Left ventricle myocardium superior (tissue), 1 donor: ENCODE measurements at places on chromosomes 4 and X.

GRCh38 chr4:42048394-42048793 is 58.1 kb downstream of the SLC30A9 start:
- no peak for DNase-seq

DNA sequence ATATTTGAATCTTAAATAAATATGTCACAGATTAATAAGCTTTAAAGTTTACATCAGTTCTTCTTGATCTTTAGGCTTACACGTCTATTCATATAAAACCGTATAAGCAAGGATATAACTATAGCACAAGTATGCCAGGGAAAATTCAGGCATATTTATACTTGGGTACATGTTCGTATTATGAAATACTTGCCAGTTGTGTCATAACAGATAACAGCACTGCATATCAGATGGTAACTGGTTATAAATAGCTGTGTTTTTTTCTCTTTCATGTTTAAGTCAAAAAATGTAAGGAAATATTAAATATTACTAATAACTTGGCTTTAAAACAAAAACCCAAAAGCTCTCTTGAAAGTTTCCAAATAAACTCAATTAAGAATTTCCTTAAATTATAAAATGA is 17.5 kb downstream of the BRWD3 start:
- no peak for DNase-seq

DNA sequence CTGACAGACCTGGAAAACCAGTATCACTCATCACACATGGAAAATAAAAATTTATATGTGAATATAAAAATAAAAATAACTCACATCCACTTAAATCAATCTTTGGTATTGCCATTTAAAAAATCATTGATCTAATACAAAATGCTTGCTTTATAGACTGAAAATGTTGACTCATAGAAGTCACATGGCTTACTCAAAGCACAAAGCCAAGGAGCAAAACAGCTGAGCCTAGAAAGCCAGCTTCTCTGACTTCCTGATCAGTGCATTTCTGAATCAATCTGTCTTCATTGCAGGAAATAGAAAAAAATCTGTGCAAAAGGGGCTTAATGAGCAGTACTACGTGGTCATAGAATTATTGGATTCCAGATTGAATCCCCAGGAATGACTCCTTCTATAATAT is 176.9 kb upstream of the HS3ST1 start:
- no peak for DNase-seq

DNA sequence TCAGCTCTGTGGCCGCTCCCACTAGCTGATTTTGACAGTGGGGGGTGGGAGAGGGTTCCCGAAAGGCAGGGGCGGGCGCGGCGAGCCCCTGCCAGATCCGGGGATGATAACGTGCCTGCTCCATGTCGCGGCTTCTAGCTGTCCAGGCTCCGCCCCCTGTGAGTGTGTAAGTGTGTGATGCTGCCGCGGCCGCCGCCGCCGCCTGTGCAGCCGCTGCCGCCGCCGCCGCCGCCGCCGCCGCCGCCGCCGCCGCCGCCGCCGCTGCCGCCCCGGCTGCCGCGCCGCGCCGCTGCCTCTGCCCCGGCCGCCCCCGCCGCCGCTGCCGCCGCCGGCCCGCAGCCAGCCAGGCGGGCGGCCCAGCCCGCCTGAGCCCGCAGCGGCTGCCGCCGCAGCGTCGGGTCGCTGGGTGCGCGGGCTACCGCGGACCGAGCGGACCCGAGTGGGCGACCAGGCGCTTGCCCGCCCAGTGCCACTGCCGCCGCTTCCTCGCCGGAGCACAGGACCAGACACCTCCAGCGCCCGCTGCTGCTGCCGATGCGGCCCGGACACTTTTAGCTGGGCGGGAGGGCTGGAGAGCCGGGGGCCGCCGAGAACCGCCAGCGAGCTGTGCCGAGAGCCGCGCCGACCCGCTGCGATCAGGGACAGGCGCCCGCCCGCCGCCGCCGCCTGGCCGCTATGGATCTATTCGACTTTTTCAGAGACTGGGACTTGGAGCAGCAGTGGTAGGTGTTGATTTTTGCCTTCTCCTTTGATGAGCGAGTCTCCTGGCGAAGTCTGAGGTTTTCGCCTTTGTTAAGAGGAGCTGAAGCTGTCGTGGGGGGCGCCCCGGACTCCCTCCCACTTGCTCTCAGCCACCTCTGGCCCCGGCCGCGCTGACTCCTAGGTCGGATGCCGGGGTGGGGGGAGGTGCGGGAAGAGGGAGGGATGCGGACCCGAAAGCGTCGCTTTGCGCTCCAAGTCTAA is at the start of gene AFF2:
AFF2 (plus strand) TSS at position 195 of the 963 bp plus-strand sequence; CDS start at position 676, 481 bp downstream.
- peak; percentile 44 for DNase-seq

- DNase-seq, result no peak
Observed at GRCh38 chrX:40165861-40166260, 68.1 kb upstream of the BCOR start.

GRCh38 chr4:117893207-117893606 is 141.1 kb upstream of the NDST3 start:
- no peak for DNase-seq

GRCh38 chrX:56661193-56661592 is 67.8 kb upstream of the NBDY start:
- no peak for DNase-seq

DNA sequence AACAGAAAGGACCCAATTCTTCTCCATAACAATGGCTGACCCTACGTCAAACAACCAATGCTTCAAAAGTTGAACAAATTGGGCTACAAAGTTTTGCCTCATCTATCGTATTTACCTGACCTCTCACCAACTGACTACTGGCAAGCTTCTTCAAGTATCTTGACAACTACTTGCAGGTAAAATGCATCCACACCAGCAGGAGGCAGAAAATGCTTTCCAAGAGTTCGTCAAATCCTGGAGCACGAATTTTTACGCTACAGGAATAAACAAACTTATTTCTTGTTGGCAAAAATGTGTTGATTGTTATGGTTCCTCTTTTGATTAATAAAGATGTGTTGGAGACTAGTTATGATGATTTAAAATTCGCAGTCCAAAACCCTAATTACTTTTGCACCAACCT is 6.7 kb upstream of the GAB1 start:
- DNase-seq, result no peak

- DNase-seq, result no peak
Observed at GRCh38 chrX:136159611-136160025, 12.3 kb downstream of the FHL1 start.

DNA sequence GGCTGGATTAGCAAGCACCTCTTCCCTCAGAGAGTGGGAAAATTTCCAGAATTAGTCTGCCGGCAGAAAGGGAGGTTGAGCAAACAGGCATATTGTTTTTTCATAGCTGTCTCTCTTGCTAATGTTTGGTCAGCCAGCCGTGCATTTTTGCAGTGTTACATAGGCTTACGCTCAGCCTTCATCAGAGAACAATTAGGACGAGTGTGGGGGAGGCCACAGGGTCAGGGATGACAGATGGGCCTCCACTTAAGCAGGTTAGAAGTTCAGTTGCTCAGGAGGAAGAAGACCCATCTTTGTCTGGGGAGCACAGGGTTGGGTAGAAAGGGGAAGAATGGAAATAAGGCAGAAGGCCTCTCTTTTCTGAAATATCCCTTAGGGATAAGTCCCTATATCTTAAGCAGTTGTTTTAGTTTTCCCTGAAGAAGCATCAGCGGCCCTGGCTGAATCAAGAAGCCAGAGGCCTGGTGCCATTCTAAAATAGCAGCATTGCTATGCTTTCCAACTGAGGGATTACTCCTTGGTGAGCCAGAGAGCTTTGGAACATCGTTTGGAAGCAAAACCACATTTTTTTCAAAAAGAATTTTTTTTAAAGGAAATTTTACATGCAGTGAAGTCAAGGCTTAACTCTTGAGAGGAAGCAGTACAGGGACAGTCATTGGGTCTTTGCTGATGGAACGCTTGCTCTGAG is 118.8 kb downstream of the SMIM20 start:
- DNase-seq, result no peak

GRCh38 chrX:71533851-71534561 is 1.1 kb downstream of the OGT start:
- DNase-seq, result peak; percentile 51

- no peak for DNase-seq
Observed at GRCh38 chr4:76539979-76540378, 105.0 kb downstream of the SHROOM3 start.

- peak; percentile 71 for DNase-seq
Observed at GRCh38 chrX:20265221-20265725, 1.4 kb downstream of the RPS6KA3 start.

DNA sequence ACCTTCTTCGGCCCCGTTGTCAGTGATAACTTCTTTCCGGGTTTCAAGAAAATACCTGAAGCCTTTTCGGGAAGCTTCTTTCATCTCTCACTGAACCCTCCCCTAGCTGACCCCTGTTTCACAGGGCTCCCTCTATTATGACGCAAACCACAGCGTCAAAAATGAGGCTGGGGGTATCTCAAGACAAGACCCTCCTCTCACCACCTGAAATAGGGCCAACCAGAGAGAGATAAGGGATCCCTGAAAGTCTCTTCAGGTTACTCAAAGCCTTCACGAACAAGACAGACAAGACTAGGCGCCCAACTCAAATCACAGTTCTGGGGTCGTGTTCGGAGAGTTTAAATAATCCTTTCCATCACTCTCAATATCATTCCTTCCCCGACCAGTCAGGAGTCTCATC is 1.2 kb downstream of the PHF8 start:
- DNase-seq, result no peak

- no peak for DNase-seq
Observed at GRCh38 chr4:185096032-185096653, 46.9 kb upstream of the SLC25A4 start.

GRCh38 chr4:99062120-99062519 is 26.5 kb downstream of the ADH5 start:
- DNase-seq, result no peak

DNA sequence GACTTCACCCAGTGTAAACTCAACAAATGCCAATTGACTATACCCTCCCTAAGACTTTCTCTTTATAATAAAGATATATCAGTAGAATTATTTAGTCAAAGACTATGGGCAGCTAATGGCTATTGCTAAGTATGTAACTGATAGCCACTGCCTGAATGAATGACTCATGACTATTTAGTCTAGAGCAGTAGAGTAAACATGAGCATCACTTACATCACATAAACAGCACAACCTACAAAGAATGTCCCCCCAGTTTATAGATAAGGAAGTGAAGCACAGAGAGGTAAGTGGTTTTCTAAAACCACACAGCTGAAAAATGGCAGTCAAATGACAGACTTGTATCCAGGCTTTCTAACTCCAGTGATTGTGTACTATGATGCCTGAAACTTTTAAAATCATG is 507.0 kb downstream of the PPARGC1A start:
- no peak for DNase-seq

DNA sequence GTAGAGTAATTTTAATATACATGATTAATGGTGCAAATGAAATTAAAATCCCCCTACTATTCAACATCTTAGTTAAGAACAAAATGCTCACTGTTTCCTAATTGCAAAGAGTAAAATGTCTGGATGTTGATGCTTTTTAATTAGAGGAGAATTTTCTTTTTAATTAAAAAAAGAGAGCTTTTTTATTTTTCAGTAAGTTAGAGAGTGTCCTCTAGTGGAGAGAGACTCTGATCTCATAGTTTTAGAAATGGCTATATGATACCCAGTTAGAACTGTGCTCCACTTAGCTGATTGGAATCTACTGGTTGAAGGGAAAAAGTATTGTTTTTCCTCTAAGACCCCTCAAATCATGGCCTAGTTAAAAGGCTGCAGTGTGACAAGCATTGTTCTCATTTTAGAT is 312.0 kb upstream of the MAGEB2 start:
- DNase-seq, result no peak

- DNase-seq, result no peak
Observed at GRCh38 chrX:43703211-43703791, 47.2 kb downstream of the MAOA start.

DNA sequence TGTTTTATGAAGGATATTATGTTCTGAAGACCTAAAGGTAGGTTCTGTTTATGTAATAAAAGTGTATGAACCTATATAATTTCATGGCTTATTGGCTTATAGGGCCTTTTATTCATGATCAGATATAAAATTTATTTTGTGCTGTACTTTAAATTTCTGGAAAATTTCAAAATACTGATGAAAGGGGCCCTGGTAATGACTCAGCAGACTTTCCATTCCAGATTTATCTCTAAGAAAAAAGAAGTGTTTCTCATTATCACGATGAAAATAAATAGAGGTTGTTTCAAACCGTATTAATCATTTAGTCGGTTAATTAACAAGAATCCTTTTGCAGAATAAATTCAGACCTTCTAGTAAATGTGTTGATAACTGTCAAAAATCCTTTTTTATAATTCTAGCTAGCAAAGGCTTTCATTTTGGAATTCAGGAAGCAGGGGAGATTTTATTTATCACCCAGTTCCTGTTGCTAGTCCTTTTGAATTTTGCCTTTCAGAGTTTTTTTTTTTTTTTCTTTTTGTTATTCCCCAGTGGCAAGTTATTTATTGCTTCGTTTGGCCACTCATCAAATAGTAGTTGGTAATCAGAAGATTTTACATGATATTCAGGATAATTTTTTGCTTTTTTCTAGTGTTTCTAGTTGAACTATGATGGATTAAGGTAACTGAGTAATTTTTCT is 5.4 kb upstream of the TAPT1 start:
- no peak for DNase-seq

DNA sequence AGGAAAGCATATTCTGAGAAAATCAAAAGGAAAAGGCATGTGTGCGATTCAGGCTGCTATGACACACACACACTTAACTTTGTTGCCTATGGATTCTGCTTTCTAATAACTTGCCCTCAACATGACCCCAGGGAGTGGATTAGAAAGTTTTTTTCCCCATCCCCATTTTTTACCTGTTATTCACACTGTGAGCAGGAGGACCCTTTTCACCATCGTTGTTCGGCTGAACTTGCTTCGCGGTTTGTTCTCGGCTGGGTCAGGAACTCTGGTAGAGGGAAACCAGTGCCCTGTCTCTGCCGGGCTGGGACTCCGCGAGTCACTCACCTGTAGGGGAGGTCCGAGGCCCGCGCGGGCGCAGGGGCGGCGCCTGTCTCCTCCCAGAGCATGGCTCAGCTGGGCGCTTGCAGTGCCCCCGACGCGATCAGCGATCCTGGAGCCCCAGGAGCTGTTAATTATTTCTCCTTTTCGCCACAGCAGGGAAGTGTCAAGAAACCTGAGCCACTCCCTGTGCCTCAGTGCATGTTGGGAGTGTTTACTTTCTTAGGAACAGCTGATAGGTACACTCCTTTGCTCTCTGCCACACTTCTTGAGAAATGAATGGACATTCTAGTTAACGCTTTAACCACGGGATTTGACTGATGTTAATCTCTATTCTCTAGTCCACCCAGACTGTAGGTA is at the start of gene RASSF6:
RASSF6 (minus strand) TSS at position 322 of the 678 bp plus-strand sequence. CDS start 8,641 bp downstream, outside the sequence.
- peak; percentile 22 for DNase-seq

DNA sequence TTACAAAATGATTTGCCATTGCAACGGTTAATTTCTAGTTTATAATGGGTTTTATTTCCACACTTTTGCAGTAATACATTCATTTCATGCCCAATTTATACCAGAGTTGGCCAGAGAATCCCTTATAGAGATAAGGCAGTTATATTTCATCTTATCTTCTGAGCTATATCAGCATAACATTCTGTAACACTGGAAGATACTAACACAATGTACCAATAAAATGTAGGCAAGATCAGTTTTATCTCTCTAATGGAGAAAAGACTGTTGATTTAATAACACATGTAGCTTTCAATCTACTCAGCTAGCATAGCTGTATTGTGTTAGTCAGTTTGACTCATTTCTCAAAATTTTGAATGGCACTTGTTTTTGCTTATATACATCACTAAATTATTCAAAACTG is 738.6 kb downstream of the TRAM1L1 start:
- DNase-seq, result no peak

GRCh38 chr4:183106839-183107238 is 7.8 kb downstream of the WWC2 start:
- no peak for DNase-seq
